ENCODE measurements at places on chromosomes 6 and 20.
A peak's percentile ranks its signal among the peaks of the same experiment; 100 is the strongest.

DNA sequence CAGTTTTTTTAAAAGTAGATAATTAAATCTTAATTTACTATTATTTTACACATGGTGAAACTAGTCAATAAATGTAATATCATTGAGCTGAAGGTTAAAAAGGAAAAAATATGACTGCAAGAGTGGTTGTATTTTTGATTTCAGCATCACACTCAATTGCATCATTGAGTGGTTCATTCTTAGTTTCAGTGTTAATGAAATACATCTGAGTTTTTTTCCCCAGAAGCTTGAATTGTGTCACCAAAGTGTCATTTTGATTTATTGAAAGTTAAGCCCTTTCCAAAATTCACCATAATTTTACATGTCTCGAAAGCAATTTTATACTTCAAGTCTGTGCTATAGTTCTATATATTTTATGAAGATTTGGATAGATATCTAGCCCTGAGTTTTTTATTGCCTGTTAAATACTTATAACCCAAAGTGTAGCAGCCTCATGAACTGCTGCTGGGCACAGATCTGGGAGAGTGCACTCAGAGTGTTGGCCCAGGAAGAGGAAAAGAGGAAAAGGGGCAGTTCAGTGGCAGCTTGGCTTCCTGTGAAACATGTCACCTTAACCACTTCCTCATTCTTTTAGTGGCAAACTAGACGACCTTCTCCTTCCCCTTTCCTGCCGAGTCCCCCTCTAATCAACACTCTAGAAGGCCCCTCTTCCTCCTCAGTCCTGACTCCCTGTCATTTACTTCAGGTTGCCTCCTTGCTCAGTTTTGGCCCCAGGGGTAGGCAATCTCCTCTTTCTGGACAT is 140.7 kb downstream of the ESR1 start:
- no peak for DNase-seq

DNA sequence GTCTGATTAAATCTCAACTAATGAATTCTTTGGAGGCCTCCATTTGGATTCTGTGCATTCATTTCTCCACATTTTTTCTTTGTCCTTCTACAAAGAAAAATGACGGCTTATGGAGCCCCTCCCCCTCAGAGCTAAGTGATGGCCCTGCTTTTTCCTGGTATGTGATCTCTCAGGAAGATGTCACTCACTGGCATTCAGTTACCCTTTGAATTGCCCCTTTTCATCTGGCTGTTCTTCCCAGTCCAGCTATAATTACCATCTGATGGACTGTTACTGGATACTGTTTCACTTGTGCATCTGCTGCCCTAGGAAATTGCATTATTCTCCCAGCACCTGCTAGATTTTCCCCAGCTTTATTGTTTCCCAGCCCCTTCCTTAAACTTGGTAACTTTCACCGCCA is 151.9 kb downstream of the CFAP61 start:
- DNase-seq: no peak

DNA sequence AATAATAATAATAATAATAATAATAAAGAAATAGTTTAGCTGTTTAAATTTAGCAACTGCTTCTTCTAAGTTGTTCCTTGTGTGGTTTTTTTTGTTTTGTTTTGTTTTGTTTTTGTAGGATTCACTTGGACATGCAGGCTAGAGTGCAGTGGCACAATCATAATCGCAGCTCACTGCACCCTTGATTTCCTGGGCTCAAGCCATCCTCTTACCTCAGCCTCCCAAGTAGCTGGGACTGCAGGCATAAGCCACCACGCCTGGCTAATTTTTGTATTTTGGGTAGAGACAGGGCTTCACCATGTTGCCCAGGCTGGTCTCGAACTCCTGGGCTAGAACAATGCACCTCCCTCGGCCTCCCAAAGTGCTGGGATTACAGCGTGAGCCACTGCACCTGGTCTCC is 15.3 kb upstream of the EYA2 start:
- DNase-seq: no peak

GRCh38 chr6:8017276-8017701 is 46.9 kb downstream of the BLOC1S5 start:
- DNase-seq: no peak

DNA sequence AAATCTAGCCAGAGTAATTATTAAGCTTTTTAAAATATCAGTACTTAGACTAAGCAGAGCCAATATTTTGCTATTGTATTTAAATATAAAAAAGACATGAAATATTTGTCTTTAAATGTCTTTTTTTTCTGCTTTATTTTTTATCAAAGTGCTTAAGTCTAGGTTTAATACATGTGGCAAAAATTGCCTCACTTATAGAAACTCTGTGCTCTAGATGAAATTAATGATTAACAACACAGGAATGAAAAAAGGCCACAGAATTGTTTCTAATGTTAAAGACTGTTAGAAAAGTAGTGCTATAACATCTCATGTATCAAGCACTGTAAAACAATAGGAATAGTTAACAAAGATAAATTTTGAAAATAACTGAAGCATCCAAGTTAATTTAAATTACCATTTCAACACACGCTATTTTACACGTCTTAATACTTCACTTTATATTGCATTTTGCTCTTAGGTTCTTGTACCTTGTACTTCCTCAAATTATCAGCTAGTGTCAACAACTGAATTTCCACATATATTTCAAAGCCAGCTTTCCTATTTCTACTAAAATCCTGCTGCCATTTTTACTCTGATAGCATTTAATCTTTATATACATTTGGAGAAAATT is 1515.1 kb downstream of the HACE1 start:
- DNase-seq: no peak

DNA sequence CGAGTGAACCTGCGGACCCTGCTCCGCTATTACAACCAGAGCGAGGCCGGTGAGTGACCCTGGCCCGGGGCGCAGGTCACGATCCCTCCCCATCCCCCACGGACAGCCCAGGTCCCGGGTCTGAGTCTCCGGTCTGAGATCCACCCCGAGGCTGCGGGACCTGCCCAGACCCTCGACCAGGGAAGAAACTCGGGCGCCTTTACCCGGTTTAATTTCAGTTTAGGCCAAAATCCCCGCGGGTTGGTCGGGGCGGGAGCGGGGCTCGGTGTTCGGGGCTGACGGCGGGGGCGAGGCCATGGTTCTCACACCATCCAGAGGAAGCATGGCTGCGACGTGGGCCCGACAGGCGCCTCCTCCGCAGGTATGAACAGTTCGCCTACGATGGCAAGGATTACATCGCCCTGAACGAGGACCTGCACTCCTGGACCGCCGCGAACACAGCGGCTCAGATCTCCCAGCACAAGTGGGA is 46.9 kb upstream of the TRIM26 start:
- DNase-seq: peak; percentile 24

DNA sequence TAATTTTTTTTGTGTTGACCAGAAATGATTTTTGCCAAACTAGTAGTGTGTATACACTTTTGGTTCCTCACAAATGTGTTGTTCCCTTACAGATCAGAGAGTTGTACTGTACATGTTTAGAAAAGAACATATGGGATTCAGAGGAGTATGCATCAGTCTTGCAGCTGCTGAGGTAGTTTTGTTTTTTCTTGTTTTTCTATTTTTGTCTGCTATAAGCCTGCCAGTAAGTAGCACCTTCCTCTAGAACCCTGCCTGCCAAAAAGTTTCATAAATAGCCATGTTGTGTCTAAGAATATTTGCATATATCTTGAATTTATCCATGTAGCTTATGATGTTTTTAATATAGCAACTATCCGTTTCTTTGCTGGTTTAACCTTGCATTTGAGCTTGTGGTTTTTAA is 46.4 kb downstream of the ORC3 start:
- no peak for DNase-seq

Data from right hindlimb (tissue), 1 donor.